ENCODE measurements at places on chromosomes 7 and 10.
A peak's percentile ranks its signal among the peaks of the same experiment; 100 is the strongest.

DNA sequence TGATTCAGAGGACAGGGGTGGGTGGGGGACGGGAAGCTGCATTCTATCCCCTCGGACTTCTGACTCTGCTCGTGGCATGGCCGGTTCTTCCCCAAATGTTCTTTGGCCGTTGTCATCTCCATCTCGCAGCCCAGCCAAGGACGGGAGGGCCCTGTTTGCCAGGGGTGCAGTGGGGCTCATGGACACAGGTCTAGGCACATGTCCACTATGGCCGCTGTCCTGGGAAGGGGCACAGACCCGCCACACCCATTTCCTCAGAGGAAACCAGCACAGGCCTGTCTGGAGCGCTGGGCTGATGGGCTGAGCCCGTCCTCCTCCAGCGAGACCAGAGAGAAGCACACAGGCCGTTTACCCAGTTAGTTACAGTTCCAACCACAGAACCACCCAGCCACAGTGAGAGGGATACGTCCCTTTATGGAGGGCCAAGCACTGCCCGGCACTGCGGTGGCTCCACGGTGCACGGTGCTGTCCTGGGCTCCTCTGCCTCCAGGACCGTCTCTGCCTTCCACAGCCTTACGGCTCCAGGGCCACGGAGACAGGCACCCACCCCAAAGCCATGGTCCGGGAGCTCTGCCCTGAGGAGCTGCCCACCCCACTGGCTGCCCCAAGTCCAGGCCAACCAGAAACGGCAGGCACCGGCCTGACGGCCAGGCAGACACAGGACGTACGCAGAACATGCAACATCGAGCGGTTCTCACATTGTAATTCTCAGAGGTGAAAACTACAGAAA is 20.2 kb downstream of the DPYSL4 start:
- no peak for DNase-seq

- DNase-seq, result no peak
These were observed 130.8 kb upstream of the TCF7L2 start for GRCh38 chr10:112819231-112819630.

GRCh38 chr7:144717720-144718119 is 118.1 kb downstream of the TPK1 start:
- no peak for DNase-seq

DNA sequence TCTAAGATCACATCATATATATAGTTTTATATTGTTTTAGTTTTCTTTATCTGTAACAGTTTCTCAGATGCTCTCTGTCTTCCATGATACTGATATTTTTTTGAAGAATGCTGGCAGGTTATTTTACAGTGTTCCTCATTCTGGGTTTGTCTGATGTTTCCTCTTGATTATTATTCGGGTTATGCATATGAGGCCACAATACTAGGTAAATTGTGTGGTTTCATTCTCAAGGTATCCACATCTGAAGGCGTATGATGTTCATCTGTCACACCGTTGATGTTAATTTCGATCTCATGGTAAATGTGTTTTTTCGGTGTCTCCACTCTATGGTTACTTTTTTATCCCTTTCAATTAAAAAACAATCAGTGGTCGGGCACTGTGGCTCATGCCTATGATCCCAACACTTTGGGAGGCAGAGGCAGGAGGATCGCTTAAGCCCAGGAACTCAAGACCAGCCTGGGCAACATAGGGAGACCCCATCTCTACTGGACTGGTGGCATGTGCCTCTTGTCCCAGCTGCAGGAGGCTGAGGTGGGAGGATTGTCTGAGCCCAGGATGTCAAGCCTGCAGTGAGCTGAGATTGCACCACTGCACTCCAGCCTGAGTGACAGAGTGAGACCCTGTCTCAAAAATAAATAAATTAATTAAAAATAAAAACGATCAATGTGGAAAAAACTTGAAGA is 108.9 kb downstream of the TPST1 start:
- no peak for DNase-seq

DNA sequence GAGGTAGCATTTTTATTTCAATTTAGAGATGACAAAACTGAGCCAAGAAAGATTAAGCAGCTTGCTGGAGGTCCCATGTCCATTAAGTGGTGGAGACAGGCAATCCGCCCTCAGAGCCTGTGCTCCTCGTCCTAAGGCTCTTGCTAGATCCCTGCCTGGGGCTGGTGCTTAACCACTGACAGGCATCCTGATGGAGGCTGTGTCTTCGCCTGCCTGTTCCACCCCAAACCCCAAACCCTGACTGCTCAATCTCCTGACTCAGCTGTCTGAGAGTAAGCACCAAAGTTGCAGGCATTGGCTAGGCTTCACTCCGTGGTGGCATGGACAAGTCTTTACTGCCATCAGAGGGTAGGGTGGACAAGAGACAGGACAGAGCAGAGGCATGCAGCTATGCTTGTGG is 209.4 kb downstream of the POU6F2 start:
- no peak for DNase-seq

DNA sequence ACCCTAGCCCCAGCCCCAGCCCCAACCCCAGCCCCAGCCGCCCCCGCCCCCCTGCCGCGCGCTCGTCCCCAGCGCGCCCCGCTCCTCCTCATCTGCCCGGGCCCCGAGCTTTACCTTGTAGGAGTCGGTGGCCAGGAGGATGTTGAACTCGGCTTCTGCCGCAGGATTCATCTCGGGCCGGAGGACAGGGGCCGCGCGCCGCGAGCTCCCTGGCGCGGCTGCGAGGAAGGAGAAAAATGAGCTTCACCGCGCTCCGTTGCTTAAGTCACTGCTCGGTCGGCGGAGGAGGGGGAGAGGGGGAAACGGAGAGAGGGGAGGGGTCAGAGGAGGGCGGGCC is at the start of gene NAMPT:
Gene NAMPT (minus strand): TSS at position 270 of the 337 bp plus-strand sequence. CDS start 99 bp downstream, at position 171.
- DNase-seq, result no peak

GRCh38 chr7:114843102-114843501 is 78.8 kb upstream of the MDFIC start:
- DNase-seq, result no peak

GRCh38 chr10:79026341-79026761 is 42.4 kb upstream of the ZMIZ1 start:
- no peak for DNase-seq

GRCh38 chr7:130363026-130363847 is 17.1 kb upstream of the CPA1 start:
- no peak for DNase-seq

DNA sequence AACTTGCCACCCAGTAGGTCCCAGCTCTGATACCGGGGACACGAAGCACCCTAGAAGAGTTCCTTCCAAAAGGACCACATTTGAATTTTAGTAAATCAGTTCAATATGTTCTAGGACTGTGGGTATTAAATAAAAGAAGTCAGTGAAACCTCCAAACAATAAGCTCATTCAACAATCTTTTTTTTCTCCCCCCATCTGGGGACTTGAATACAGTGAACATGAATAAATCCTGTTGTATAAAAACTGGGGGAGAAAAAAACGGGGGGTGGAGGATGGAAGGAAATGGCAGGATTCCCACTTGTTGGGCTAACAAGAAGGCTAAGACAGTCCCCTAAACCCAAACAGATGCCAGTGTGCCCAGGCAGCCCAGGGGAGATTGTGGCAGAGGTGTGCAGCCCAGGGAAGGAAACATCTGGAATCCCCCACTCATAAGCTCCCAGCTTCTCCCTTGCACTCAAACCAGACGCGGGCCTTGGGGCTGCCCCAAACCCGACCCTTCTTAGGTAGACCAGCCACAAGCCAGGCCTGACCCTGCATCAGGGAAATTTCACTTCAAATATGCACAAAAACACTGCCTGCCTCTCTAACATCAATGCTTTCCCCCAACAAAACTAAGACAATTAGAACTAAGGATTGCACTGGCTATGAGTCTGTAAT is 8.8 kb downstream of the AFAP1L2 start:
- no peak for DNase-seq

DNA sequence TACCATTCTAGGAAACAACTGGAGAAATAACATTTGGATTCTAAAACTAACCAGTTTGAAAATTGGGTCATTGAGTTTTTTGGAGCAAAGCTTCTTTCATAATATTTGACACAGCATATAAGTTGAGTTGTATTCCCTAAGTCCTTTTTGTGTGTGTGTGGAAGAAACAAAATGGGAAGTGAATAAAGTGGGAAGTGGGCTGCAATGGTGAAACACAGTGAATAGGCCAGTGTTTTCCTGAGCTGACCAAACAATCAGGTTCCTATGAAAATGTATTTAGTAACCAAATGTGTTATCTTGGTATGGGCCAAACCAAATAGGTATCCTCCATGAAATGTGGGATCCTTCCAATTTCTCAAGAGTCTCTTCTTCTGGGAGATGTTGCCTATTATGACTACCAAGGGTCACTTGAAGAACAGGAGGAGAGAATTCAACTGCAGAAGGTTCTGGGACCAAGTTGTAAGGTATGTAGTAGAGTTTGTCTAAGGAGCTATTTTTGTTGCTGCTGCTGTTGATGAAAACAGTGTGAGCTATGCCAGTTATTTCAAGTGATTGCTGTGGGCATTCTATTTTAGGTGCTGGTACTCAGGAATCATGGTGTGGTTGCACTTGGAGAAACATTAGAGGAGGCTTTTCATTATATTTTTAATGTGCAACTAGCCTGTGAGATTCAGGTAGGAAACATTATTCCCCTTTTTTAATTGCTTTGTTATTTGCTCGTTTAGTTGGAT is 88.3 kb upstream of the MXI1 start:
- DNase-seq, result no peak

GRCh38 chr10:106336874-106337273 is 827.6 kb downstream of the SORCS1 start:
- no peak for DNase-seq

DNA sequence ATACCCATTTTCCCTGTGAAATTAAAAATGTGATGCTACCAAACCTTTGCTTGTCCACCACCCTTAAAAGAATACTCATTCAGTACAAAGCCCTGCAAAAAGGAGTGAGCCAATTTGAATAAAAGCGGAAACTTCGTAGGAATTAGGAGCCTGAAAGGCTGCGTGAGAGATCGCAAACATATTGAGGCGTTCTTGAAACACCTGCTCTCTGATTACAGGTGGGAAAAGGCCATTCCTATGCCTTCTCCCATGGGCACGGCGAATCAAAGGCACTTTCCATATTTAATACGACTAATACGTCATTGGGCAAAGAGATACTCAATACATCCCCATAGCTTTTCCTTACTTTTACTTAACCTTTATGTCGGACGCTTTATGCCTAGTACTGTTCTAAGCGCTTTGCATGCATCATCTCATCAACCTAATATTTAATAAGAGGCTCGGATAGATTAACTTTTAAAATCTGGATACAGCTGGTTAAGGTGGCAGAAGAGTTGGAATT is 30.9 kb upstream of the KMT2E start:
- DNase-seq, result peak; percentile 45

DNA sequence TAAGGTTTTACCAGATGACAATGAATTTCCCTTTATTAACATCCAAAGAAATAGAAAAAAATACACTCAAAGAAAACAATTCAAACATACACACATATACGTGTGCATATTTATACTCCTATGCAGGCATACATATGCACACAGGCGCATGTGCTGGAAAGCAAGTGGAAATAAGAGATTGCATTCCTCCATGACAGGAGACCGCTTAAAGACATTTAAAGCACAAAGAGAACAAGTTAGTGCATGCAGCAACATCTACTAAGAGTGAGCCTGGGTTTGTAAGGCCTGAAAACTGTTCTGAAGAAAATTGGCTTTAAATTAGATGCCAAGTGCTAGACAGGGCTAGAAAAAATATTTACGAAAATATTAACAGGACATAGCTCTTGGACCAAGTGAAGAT is 40.1 kb upstream of the PPP1R17 start:
- DNase-seq, result no peak
